ENCODE measurements at places on chromosomes 16 and 17. TPM values are rescaled to one million over a fixed set of nuclear protein-coding genes. Genes with fewer than 3 reads are reported as not detected.

Gene TELO2
- total RNA-seq: 5.8 TPM

- no peak for DNase-seq
Observed at GRCh38 chr16:64711596-64711995, 410.3 kb downstream of the CDH11 start.

- no peak for DNase-seq
Observed at GRCh38 chr17:57939797-57940196, 15.4 kb downstream of the CUEDC1 start.

Gene GDPD3
- under 0.01 TPM for total RNA-seq

- no peak for DNase-seq
Observed at GRCh38 chr16:1777375-1778199, 4.7 kb upstream of the MRPS34 start.

Gene SALL1
- 0.90 TPM for total RNA-seq

Gene PSME3IP1
- total RNA-seq: 52.2 TPM

Gene RPH3AL
- 1.8 TPM for total RNA-seq

GRCh38 chr16:80233097-80233835 is 307.5 kb upstream of the DYNLRB2 start:
- DNase-seq: no peak

Gene CFAP52
- not detected for total RNA-seq

DNA sequence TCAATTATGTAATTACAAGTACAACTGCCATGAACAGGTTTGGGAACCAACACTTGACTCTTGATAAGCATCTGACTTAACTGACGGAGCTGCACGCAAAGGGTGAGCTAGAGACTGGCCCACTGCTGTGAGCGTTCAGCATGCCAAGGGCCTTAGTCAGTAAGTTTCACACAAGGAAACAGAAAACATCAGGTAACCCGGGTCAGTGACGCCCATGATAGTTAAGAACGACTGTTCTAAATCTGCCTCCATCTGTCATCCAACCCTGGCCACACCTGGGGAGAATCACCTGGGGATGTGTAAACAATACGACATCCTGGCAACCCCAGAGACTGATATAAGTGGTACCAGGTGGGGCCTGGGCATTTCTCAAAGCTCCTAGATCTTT is 12.3 kb downstream of the SMIM5 start:
- no peak for DNase-seq

GRCh38 chr16:28105954-28106353 is 42.4 kb upstream of the GSG1L start:
- no peak for DNase-seq

Gene PITPNM3
- 0.56 TPM for total RNA-seq

GRCh38 chr17:45104907-45105624 is 27.2 kb downstream of the PLCD3 start:
- no peak for DNase-seq

Gene TBC1D3D
- total RNA-seq: not detected

- no peak for DNase-seq
Observed at GRCh38 chr16:89961920-89962319, 13.4 kb downstream of the DEF8 start.

DNA sequence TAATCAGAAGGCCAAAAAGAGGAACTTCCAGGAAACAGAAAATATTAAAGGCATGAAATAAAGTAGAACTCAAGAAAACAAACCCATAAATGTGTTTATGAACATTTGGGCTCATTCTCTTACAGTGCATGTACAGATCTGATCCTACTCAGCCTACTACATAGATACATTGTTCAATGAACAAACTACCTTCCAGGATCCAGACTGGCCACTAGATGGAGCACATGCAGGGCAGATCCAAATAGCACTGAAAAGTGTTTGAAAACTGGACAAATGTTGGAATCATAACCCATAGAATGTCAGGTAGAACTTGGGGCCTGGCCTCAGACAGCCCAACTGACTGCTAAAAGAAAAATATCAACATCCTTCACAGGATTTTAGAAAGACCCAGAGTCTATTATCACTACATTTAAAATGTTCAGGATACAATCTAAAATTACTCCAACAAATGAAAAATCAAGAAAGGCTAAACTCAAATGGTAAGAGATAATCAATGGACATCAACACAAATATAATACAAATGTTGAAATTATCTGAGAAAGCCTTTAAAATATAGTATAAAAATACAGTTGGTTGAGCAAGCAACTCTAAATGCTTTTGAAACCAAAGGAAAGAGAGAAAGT is 122.4 kb upstream of the NUDT7 start:
- DNase-seq: peak; percentile 47

DNA sequence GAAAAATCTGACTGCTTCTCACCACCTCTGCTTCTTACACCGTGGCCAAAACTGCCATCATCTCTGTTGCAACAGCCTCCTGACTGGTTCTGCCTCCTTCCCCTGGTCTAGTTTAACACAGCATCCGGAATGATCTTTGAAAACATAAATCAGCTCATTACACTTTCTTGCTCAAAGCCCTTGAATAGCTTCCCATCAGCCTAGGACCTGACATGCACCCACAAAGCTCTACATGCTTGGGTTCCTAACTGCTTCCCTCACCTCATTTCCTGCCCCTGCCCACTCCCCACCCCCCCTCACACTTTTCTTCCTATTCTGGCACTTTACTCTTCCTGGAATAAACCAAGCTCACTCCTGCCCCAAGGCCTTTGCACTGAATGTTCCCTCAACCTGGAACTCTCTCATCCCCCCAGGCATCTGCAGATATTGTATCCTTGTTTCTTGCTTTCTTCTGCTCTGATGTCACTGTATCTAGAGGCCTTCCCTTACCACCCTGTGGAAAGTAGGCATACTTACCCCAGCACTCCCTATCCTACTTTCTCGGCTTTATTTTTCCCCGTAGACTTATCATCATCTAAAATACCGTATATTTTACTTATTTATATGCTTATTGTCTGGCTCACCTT is 112.4 kb downstream of the FTO start:
- no peak for DNase-seq

GRCh38 chr17:61397086-61397842 is 2.4 kb upstream of the TBX2 start:
- DNase-seq: peak; percentile 72

DNA sequence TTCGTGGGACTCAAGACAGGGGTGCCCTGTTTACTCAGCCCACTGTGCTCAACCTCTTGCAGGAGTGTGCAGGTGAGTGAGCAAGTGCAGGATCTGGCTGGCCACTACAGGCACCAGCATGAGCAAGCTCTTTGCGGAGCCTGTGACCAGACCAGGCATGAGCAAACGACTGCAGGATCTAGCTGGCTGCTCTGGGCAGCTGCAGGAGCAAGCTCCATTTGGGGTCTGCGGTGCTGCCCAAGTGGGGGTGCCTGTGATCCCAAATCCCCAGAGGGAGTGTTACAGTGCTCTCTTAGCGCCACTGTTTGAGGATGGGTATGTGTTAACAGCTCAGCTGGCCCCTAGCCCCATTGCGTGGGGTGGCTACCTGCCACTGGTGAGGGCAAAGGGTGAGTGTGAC is 2.4 kb downstream of the USP6 start:
- no peak for DNase-seq

Gene C16orf46
- total RNA-seq: under 0.01 TPM

- DNase-seq: no peak
Observed at GRCh38 chr17:44935116-44935515, 12.5 kb downstream of the KIF18B start.

GRCh38 chr16:67679935-67680897 is 13.6 kb downstream of the C16orf86 start:
- DNase-seq: no peak

DNA sequence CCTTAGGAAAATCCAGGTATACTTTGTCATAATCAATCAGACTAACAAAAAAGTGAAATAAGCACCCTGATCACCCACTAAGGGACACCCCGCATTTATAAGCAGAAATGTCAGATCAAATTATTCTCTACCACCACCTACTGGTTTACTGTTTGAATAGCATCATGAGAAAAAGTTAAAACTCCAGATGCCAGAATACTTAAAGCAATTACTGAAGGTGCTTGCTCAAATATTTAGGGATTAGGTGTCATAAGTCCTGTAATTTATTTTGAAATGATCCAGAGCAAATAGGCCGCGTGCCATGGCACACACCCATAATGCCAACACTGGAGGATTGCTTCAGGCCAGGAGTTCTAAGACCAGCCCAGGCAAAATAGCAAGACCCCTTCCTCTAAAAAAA is 2.3 kb downstream of the TOP2A start:
- peak; percentile 59 for DNase-seq

Gene TP53TG3D
- total RNA-seq: not detected

DNA sequence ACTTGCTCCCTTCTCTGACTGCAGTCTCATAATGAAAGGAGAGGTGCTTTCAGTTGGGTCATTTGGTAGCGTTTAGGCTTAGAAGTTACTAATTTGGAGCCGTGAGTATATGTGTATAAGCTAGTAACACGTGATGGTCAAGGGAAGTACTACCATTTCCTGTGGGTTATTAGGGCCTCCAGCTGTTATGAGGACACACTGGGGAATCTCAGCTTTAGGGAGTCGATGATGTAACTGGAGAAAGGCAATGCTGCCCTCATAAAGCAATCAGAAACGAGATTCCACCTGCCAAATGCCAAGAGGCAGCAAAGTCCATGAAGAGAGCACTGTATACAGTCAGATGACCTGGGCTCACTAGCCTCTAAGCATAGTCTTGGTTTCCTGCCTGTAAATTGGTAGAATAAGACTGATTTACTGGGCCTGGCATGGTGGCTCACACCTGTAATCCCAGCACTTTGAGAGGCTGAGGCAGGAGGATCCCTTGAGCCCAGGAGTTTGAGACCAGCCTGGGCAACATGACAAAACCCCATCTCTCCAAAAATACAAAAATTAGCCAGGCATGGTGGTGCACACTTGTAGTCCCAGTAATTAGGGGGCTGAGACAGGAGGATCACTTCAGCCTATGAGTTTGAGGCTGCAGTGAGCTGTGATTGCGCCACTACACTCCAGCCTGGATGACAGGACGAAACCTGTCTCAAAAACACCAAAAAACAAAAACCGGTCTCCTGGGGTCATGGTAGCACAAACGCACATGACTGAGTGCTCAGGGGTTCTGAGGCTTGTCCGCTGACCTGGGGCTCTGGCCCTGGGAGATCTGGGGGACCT is 53.0 kb downstream of the SF3B3 start:
- DNase-seq: peak; percentile 86

- no peak for DNase-seq
Observed at GRCh38 chr16:54817432-54817831, 113.2 kb upstream of the IRX5 start.

DNA sequence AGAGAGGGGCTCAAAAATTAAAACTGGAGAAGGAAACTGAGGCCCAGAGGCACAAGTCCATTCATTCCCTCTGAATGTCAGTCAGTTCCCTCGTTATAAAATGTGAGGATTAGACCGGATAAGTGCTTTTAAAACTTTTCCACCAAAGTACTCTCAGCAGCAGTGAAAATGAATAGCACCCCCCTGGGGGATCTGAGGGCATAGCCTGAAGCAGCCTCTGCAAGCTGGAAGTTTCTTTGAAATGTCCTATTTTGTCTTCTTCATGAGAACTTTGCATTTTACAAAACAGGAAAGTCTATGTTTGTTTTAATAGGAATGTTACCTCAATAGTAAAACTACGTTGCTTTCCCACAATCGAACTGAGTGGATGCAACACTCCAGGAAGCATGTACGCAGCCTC is 273.0 kb downstream of the CEP112 start:
- DNase-seq: no peak

- DNase-seq: no peak
Observed at GRCh38 chr16:3057181-3058138, 8.0 kb upstream of the IL32 start.

DNA sequence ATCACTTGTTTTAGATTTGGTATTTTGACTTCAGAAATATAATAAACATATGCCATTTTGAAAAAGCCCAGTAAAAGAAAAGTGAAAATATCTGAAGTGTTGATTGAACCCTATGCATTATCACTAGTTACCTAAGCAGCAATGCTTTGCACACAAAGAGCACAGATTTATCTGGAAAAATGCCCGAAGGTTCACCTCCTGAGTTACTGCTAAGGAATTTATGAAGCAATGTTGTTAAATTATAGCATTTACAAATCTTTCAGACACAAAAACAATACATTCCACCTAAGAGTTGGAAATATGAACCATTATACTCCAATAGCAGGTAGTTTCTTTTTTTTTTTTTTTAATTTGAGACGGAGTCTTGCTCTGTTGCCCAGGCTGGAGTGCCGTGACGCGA is 38.9 kb upstream of the GHDC start:
- DNase-seq: peak; percentile 65

Gene MYCBPAP
- under 0.01 TPM for total RNA-seq

Gene RPL38
- 296 TPM for total RNA-seq

GRCh38 chr17:66542129-66542966 is 239.9 kb downstream of the PRKCA start:
- peak; percentile 53 for DNase-seq

Gene TP53TG3
- total RNA-seq: not detected

DNA sequence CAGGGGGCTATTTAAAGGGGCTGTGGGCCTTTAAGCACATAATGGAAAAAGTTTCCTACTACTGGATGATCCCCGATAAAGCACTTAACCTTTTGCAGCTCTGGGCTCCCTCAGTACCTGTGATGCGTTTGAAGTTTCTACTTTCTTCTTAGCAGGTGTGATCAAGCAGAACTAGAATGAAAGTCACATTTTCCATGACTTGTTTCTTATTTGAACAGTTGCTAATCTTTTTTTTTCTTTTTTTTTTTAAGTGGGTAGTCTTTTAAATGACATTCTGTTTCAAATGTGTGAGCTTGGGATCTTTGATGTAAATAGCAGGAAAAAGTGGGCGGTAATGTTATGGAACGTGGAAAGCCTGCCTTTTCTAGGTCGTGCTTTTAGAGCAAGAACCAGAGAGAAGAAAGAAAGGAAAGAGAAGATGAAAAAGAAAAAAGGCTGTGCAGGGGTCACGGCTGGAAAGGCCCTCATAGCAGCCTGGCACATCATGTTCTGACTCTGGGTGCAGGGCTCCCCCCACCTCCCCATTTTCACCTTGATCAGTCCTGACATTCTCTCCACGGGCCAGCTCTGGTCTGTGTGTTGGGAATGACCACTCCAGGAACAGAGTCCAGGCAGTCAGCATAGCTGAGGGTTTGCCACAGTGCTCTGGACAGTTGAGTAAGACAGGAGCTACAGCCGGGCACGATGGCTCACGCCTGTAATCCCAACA is 150.6 kb downstream of the CLEC16A start:
- no peak for DNase-seq

- DNase-seq: no peak
Observed at GRCh38 chr17:7176107-7176840, 2.9 kb downstream of the ASGR1 start.

GRCh38 chr17:74408262-74408661 is 23.6 kb upstream of the GPRC5C start:
- DNase-seq: no peak

DNA sequence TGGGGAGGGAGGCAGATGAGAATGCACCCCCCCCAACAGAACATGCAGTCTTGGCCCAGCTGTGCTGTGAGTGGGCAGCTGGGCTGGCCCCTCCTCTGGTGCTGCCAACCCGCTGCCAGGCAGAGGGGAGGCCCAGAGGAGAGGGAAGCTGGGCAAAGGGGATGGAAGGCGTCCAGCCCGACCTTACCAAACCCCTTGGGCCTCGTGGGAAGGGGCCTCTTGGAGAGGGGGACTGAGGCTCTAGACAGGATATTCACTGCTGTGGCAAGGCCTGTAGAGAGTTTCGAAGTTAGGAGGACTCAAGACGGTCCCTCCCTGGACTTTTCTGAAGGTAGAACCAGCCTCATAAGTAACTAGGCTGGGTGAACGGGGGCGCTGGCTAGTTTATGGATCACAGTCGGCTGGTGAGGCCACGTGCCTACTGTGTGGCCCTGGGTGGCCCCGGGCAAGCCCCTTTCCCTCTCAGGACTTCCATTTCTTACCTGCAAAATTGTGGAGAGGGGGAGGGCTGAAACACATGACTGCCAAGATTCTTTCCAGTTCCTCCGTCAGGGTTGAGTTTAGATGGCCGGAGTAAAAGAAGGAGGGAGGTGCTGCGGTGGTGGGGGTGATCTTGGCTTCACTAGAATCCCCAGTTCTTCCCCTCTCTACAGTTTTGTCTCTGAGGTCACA is 857 bp upstream of the STAT5A start:
- no peak for DNase-seq

Gene MYH13
- not detected for total RNA-seq
